Activated CD4-positive, alpha-beta T cell treated with anti-CD3 and anti-CD28 coated beads, Interleukin-2, amount 10 ng/mL, durations not matched to agents 7 days and 5 days (primary cell): ENCODE measurements at places on chromosomes 2 and 18. TPM values are rescaled to one million over a fixed set of nuclear protein-coding genes. Genes with fewer than 3 reads are reported as not detected.
A peak's percentile ranks its signal among the peaks of the same experiment; 100 is the strongest.

- no peaks in the 10 kb centered on the region for H3K4me1 ChIP-seq
- DNase-seq, result no peak
- no peaks in the 10 kb centered on the region for H3K27me3 ChIP-seq
- H3K4me3 ChIP-seq, result no peak overlapping the region
- no peaks in the 10 kb centered on the region for H3K36me3 ChIP-seq
- H3K27ac ChIP-seq, result no peak overlapping the region
Measured at GRCh38 chr18:25288340-25288938, 63.5 kb downstream of the ZNF521 start.

Gene FAM117B
- total RNA-seq, result 23.0 TPM

DNA sequence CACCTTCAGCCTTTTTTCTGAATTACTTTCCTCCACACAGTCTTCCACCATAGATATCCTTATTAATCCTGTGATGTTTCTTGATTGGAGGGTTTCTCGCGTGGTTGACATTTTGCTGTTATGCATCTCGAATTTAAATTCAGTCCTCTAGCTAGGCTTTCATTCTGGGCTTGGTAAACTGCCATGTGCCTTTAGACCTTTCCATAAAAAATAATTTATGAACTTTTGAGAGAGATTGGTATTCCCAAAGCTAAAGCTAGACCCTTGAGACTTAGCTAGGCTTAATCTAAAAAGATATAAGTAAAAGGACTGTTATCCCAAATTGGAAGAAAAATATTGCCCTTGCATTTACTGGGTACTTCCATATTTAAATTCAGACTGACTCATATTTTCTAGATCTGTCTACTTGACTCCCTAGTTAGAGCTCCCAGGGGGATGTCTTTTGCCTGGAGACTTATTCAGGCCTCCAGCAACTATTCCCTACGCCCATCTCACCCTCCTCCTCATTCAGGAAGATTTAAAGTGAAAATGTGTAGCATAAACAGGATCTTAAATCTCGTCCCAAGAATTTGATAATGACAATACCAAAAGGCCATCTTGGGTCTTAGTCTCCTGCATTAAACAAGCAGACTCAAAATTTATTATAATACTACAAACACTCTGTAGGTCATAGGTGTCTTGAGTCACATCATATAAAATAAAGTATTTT, 60.3 kb downstream of the KIAA2012 start:
- no peak overlapping the region for H3K27ac ChIP-seq
- no peaks in the 10 kb centered on the region for H3K36me3 ChIP-seq

- H3K4me3 ChIP-seq, result no peak overlapping the region
- H3K27me3 ChIP-seq, result peaks cover 24% of the 10 kb centered on the region
- H3K27ac ChIP-seq, result no peak overlapping the region
- no peaks in the 10 kb centered on the region for H3K4me1 ChIP-seq
- H3K36me3 ChIP-seq, result no peaks in the 10 kb centered on the region
- no peak for DNase-seq
Measured at GRCh38 chr2:118122594-118123281, 34.5 kb downstream of the INSIG2 start.

DNA sequence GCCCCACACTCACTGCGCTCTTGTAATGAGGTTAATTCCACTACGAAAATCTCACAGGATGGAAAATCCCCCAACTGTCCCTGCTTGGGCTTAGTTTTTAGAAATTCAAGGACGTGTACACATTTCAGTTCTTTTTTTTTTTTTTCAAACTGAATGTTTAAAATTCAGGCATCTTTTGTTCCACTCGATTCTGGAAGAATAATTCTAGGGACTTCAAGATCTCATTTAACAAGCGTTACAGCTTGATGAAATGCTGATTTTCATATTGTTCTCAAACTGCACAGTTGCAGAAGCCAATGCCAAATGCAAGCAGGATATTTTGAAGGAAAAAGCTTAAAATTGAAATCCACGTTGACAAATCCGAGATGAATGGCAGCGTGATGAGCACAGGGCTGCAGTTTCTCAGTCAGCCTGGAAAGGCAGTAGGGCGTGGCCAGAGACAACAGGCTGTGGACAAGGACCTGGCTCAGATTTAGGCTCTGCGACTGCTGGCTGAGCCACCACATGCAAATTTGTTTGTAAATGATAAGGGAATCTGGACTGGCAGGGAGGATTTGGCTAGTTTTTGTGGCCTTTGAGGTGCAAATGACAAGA, 128.1 kb upstream of the MYCN start:
- no peaks in the 10 kb centered on the region for H3K36me3 ChIP-seq
- no peaks in the 10 kb centered on the region for H3K4me1 ChIP-seq
- H3K27me3 ChIP-seq, result peaks cover 9% of the 10 kb centered on the region
- no peak for DNase-seq
- no peak overlapping the region for H3K4me3 ChIP-seq

- H3K4me3 ChIP-seq, result no peak overlapping the region
- H3K36me3 ChIP-seq, result no peaks in the 10 kb centered on the region
- peaks cover 22% of the 10 kb centered on the region for H3K27me3 ChIP-seq
- H3K4me1 ChIP-seq, result peaks cover 8% of the 10 kb centered on the region
- no peak for DNase-seq
Measured at GRCh38 chr18:24490539-24490938, 30.1 kb downstream of the HRH4 start.

Gene POTEE
- 0.94 TPM for total RNA-seq

Gene ALPG
- not detected for total RNA-seq

Gene TSPYL6
- total RNA-seq, result not detected

Gene NEURL3
- total RNA-seq, result 0.27 TPM

DNA sequence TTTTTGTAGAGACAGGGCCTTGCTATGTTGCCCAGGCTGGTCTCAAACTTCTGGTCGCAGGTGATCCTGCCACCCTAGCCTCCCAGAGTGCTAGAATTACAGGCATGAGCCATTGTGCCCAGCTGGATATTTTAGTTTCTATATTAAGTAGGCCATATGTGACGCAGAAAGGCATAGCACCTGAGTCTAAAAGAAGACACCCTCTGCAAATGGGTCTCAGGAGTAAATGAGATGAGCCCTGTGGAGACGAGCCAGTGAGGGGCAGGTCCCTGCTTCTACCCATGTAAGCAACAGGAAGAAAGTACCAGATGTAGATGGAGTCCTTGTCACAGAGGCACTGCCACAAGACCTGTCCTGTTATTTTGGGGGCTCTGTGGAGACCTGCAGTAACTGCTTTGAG, 322.4 kb downstream of the PTPRM start:
- H3K27ac ChIP-seq, result no peak overlapping the region
- DNase-seq, result no peak
- H3K4me3 ChIP-seq, result no peak overlapping the region
- H3K27me3 ChIP-seq, result no peaks in the 10 kb centered on the region

Gene FAM110C
- total RNA-seq, result 0.22 TPM

- no peaks in the 10 kb centered on the region for H3K36me3 ChIP-seq
- DNase-seq, result no peak
- H3K27ac ChIP-seq, result no peak overlapping the region
- H3K27me3 ChIP-seq, result no peaks in the 10 kb centered on the region
- H3K4me1 ChIP-seq, result no peaks in the 10 kb centered on the region
Measured at GRCh38 chr2:102986826-102987490, 225.1 kb downstream of the TMEM182 start.

DNA sequence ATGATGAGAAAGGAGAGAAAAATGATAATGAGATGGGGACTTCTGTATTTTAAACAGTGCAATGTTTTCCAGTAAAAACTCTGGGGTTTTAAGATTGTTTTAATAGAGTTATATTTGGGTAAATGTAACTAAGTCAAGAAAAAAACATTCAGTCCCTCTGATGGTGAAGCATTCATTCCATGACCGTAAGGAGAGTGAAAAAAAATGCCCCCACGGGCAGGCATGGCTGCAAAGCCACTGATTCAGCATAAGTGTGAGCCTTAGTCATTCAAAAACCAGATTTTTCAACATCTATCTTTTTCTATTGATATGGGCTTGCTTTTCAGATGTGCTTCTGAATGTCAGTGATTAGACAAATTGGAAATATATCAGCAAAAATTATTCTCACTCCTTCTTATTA, 957.8 kb downstream of the SLC4A3 start:
- no peaks in the 10 kb centered on the region for H3K4me1 ChIP-seq
- DNase-seq, result no peak
- no peaks in the 10 kb centered on the region for H3K36me3 ChIP-seq

- no peak for DNase-seq
- no peaks in the 10 kb centered on the region for H3K36me3 ChIP-seq
- no peaks in the 10 kb centered on the region for H3K4me1 ChIP-seq
- H3K4me3 ChIP-seq, result no peak overlapping the region
- no peaks in the 10 kb centered on the region for H3K27me3 ChIP-seq
- H3K27ac ChIP-seq, result no peak overlapping the region
Measured at GRCh38 chr18:9038277-9038871, 64.1 kb upstream of the NDUFV2 start.

GRCh38 chr2:65501074-65501473, 68.7 kb upstream of the SPRED2 start:
- H3K27me3 ChIP-seq, result peaks cover 3% of the 10 kb centered on the region
- no peak overlapping the region for H3K4me3 ChIP-seq
- no peak for DNase-seq
- no peaks in the 10 kb centered on the region for H3K4me1 ChIP-seq
- no peak overlapping the region for H3K27ac ChIP-seq
- no peaks in the 10 kb centered on the region for H3K36me3 ChIP-seq

DNA sequence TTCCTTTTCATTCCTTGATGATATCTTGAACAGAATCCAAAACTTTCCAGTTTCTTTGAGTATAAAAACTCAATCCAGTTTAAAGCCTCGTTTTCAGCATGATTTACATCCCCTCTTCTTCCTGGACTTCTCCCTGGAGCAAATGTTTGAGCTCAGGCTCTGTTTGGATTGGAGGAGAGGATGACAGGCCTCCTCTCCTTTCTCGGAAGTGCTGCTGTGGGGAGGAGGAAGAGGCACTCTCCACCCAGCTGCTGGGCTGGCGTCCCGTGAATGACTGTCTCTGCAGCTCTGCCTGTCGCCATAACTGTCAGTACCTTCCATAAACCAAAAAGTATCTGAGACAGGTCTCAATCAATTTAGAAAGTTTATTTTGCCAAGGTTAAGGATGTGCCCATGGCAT, 238.2 kb upstream of the AGAP1 start:
- no peak overlapping the region for H3K27ac ChIP-seq
- DNase-seq, result no peak
- H3K4me3 ChIP-seq, result no peak overlapping the region
- H3K4me1 ChIP-seq, result no peaks in the 10 kb centered on the region

GRCh38 chr2:233658610-233659009, 13.1 kb upstream of the UGT1A9 start:
- H3K4me3 ChIP-seq, result no peak overlapping the region
- H3K27me3 ChIP-seq, result peaks cover 42% of the 10 kb centered on the region
- no peaks in the 10 kb centered on the region for H3K4me1 ChIP-seq
- H3K36me3 ChIP-seq, result no peaks in the 10 kb centered on the region

DNA sequence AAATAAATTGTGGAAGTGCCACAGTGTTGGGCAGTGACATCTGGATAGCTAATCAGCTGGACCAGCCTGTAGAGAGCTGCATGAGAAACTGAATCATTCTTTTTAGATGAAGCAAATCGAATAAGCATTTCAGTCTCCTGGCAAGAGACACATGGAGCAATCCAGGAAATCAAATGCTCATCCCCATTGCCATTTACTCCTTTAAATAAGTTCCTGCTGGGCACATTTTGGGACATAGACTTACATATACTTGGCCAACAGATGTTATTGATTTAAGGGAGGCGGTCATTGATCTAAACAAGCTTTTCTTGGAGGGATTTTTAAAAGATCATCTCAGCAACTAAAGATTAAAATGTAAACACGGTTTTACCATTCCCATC, 307.1 kb downstream of the STK39 start:
- DNase-seq, result no peak
- no peaks in the 10 kb centered on the region for H3K36me3 ChIP-seq
- H3K27ac ChIP-seq, result no peak overlapping the region
- no peak overlapping the region for H3K4me3 ChIP-seq
- no peaks in the 10 kb centered on the region for H3K4me1 ChIP-seq

DNA sequence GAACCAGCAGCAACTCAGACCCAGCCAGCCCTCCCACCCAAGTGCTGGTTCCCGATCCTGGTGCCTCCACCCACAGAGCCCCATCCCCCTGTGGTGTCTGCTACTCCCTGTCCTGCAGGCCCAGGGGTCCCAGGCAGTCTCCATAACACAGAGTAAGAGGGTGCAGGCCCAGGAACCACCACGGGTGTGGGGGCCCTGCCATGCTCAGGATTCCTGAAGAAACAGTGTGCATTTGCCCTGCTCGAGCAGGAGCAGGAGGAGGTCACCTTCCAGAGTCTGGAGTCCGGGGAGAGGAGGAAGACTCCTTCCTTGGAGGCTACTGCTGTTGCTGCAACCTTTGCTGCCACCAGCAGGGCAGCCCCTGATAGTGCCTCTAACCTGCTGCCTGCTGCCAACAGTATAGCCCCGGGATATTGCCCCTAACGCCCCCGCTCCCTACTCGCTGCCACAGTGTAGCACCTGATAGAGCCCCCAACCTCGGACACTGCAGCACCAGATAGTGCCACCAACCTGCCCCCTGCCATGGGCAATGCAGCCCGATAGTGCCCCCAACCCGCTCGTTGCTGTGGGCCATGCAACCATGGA, 46.8 kb upstream of the ANKRD62 start:
- no peak overlapping the region for H3K4me3 ChIP-seq
- no peaks in the 10 kb centered on the region for H3K4me1 ChIP-seq
- no peak for DNase-seq
- no peak overlapping the region for H3K27ac ChIP-seq

DNA sequence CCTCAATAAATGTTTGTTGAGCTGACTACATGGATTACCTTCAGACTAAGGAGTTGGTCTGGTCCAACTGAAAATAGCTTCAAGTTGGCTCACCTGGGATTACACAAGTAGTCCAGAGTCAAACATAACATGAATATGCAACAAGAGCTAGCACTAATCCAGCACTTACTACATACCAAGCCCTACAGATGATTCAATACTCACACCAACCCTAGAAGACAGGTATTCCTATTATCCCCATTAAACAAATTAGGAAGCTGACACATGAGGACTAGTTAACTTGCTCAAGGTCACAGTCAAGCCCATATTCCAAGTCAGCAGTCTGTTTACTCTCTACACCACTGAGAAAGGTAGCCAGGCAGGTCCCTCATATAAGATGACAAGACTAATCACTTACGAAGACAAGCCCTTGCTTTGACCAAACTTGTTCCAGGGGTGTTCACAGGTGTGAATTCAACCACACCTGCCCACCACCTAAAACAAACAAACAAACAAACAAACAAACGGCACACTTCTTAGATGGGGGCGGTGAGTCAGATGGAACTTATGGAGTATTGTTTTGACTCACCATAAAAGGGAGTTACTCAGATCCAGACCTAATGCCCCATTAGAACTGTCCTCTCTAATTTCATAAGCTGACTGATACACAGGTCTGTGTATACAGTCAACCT, 29.1 kb downstream of the TMEM131 start:
- no peak for DNase-seq
- H3K27ac ChIP-seq, result no peak overlapping the region
- no peak overlapping the region for H3K4me3 ChIP-seq
- no peaks in the 10 kb centered on the region for H3K27me3 ChIP-seq

GRCh38 chr2:68156419-68156818, 1.3 kb upstream of the PNO1 start:
- H3K36me3 ChIP-seq, result peaks cover 14% of the 10 kb centered on the region
- peak overlapping the region; percentile 94 for H3K4me3 ChIP-seq
- no peak for DNase-seq
- H3K27ac ChIP-seq, result peak overlapping the region; percentile 100
- no peaks in the 10 kb centered on the region for H3K27me3 ChIP-seq

GRCh38 chr2:221501210-221501882, 70.8 kb downstream of the EPHA4 start:
- H3K36me3 ChIP-seq, result peaks cover 25% of the 10 kb centered on the region
- no peak overlapping the region for H3K27ac ChIP-seq
- no peaks in the 10 kb centered on the region for H3K27me3 ChIP-seq
- no peak for DNase-seq

- peaks cover 3% of the 10 kb centered on the region for H3K27me3 ChIP-seq
- no peak overlapping the region for H3K27ac ChIP-seq
- no peaks in the 10 kb centered on the region for H3K36me3 ChIP-seq
- no peak for DNase-seq
Measured at GRCh38 chr2:25358836-25359235, 17.1 kb upstream of the DNMT3A start.
